Brain pericyte (primary cell): ENCODE measurements at places on chromosomes 13 and 19.
A peak's percentile ranks its signal among the peaks of the same experiment; 100 is the strongest.

DNA sequence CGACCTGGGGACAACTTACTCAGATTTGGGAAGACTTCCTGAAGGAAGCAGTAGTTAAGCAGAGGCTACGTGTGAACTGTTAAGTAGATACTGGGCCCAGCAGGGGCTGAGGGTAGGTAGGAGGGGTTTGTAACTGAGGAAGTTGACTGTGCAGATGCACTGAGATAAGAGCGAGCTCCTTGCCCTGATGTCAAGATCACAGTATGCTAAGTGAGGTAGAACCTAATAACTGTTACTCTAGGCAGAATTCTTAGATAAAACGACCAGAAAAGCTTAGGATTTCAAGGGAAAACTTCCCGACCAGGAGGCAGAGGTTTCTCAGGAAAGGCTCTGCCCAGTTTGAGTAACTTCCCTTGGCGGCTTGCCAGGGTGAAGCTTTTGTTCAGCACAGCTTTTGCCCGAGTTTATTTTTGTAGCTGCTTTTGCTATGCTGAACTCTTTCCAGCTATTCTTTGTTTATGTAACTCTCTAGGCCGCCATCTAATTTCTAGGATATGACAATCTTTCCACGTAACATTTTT, 632.1 kb downstream of the DIAPH3 start:
- peak; percentile 77 for DNase-seq

GRCh38 chr19:29810504-29810871, 1.3 kb upstream of the CCNE1 start:
- DNase-seq, result no peak

GRCh38 chr19:17236811-17237543, 8.7 kb downstream of the NR2F6 start:
- DNase-seq, result no peak

DNA sequence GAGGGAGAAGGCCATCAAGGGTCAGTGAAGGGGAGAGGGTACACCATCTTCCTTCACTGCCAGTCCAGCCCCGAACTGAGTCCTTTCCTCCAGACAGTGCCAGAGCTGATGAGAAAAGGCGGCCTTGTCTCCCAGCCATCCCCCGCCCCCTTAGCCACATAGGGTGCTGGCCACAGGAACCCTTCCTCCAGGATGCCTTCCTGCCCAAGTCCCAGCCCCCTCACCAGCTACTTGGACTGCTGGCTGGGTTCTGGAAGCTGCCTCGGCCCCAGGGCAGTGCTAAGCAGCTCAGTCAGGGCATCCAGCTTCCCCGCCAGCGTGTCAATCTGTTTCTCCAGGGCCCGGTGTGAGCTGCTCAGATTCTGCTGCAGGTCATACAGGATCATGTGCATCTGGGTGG, 12.6 kb upstream of the SMG9 start:
- no peak for DNase-seq

DNA sequence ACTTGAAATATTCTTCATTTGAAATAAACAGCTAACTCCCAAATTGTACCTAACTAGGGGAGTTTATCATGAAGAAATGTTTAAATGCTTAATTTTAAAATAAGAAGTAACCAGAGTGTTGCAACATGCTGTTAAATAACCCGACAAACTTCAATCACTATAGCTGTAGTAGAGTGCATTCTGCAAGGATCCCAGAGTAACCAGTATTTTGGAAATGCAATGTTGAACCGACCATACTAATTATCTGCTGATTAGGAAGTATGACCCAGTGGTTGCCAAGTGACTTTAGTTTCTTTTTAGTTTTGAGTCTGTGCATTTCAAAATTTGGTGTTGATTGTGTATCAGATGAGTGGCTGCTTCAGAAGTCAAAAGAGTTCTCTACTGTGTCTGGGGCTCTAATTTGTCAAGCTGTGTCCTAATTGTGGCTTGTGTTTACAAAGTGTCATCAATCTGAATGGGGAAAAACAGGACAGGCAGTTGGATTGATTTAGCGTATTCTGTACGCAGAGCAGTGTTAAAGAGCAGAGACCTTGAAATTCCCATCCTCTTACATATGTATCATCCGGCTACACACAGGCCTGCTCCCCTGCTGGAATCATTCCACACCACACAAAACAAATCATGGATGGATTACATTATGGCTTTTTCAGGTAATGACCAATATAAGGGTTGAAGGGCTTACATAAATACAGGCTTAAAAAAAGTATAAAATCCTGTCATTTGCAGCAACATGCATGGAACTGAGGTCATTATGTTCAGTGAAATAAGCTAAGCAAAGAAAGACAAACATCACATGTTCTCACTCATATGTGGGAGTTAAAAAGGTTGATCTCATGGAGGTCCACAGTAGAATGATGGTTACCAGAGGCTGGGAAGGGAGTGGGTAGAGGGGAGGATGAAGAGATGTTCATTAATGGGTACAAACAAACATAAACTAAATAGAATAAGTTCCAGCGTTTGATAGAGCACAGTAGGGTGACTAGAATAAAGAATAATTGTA, 351.5 kb downstream of the KLF12 start:
- no peak for DNase-seq
